Left renal cortex interstitium (tissue), 4 donors: ENCODE measurements at places on chromosomes 5 and 9. TPM values are rescaled to one million over a fixed set of nuclear protein-coding genes. Genes with fewer than 3 reads are reported as not detected.

DNA sequence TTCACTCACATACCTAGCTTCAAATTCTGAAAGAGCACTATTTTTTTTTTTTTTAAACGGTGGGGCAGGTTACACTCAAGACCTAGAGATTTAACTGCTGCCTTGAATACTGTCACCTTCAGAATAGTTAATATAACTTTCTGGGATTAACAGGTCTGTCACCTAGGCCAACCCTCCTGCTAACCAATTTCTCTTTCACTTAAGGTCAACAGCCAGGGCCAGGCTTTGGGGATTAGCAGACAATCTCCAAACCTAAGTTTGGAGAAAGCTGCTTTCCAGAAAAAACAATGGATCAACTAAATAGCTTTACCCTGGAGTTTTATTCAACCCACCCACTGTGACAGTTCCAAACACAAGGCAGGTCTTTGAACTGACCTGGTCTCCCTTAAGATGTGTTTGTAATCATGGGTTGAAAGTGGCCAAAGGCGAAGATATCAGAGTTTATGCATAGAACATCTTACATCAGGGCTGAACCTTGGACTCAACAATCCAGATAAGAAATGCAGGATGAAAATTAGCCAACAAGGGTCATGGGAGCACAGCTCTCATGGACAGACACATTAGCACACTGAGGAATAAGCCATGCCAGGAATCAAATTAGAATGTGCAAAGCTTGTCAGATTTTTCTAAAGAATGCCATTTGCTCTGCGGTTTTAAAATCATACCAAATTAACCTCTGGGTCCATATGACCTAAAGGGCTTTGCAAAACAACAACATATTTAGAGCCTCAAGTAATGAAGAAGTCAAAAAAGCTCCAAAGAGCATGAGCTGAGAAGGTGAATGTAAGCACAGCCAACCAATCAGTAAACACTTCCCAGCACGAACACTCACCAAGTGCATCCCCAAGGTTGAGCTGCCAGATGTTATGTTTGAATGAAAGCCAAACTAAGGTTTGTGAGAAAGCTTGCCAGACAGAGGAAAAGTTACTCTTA lies 538.5 kb upstream of the DMAC1 start:
- DNase-seq = peak; percentile 29

CNTLN gene
- polyA plus RNA-seq = 13.0 TPM

NUTM2G gene
- polyA plus RNA-seq = 1.6 TPM

- no peak for DNase-seq
Measured at GRCh38 chr9:125822902-125823301, 75.7 kb downstream of the PBX3 start.

CD274 gene
- polyA plus RNA-seq = 0.76 TPM

PDGFRB gene
- 148 TPM for polyA plus RNA-seq

DNA sequence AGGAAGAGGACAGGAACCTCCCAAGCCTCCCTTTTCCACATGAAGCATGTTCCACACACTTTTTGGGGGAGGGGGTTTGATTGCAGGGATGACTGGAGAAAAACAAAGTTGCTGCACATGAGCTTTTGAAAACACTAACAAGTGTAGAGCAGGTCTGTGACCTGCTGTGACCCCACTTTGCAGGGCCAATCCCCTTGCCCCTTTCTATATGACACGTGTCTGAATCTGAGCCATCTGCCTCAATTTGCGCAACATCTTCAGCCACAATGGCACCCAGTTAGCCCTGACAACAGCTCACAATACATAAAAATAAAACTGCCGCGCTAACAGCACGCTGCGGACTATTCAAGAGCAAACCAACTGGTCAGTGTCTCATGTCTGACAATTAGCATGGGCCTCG lies 227.8 kb upstream of the TBCA start:
- DNase-seq = no peak

EMB gene
- 3.7 TPM for polyA plus RNA-seq

- DNase-seq = no peak
Measured at GRCh38 chr9:109325089-109325488, 4.2 kb upstream of the EPB41L4B start.

GRCh38 chr9:106697750-106698502 lies 165.0 kb upstream of the ZNF462 start:
- DNase-seq = peak; percentile 43
